Upper lobe of right lung (tissue), 1 donor: ENCODE measurements at places on chromosomes 11 and 22.

DNA sequence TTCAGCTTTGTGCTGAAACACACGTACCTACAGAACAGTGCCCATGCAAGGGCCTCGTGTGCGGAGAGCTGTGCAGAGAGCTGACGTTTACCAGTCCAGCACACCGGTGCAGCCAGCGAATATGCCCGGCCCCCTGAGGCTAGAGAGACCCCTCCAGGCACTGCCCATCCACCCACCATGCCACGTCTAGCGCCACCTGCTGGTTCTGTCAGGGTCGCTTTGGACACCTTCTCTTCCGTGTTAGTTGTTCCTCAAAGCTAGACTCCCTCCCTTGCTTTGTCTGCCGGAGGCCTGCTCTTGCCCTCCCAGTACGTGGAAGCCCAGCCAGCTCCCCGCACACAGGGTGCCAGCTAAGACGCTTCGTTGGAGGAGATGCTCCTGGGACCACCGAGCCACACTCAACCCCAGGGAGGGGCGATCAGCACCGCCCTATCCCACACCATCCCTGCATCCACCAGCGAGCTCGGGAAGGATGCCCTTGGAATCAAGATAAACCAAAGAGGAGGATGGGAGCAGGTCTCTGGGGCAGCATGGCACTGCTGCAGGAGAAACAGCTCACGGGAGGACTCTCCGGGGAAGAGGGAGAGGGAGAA, 43.4 kb downstream of the CPT1A start:
- H3K36me3 ChIP-seq = peaks cover 99% of the 10 kb centered on the region
- no peak overlapping the region for H3K27ac ChIP-seq
- DNase-seq = no peak
- no peak overlapping the region for H3K4me3 ChIP-seq
- no peaks in the 10 kb centered on the region for H3K27me3 ChIP-seq

DNA sequence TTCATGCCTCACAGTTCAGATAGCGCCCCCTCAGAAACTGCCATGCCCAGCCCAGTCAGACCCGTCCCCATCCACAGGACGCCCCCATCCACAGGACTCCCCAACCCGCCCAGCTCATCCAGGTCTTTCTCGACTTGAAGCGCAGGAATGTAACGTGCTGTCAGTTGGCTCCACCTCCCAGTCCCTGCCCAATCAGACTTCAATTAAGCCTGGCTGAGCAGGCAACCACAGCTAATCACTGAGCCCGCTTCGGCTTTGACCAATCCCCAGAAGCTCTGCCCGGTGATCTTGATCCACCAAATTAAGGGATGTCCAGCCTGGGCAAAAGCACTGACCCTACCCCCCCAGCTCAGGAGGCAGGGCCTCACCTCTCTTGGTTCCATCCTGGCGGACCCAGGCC, 10.5 kb upstream of the MFNG start:
- no peaks in the 10 kb centered on the region for H3K27me3 ChIP-seq
- no peaks in the 10 kb centered on the region for H3K36me3 ChIP-seq
- no peak overlapping the region for H3K27ac ChIP-seq
- peaks cover 25% of the 10 kb centered on the region for H3K4me1 ChIP-seq
- no peak for DNase-seq

- peak; percentile 39 for DNase-seq
- H3K27ac ChIP-seq = no peak overlapping the region
- H3K4me3 ChIP-seq = no peak overlapping the region
Measured at GRCh38 chr22:45422237-45422983, 8.9 kb downstream of the RIBC2 start.

- H3K36me3 ChIP-seq = no peaks in the 10 kb centered on the region
- peak within 1 kb of the TSS; percentile 60 for H3K27ac ChIP-seq
- peaks cover 34% of the 10 kb centered on the region for H3K27me3 ChIP-seq
- H3K4me1 ChIP-seq = peaks cover 6% of the 10 kb centered on the region
Measured at GRCh38 chr11:123195188-123196059, at the start of gene CLMP. Gene CLMP, minus strand, starts transcription at chr11:123195248. Its CDS starts 308 bp downstream, at chr11:123194940.

- H3K36me3 ChIP-seq = no peaks in the 10 kb centered on the region
- no peak for DNase-seq
- H3K27me3 ChIP-seq = no peaks in the 10 kb centered on the region
- H3K27ac ChIP-seq = no peak overlapping the region
- H3K4me1 ChIP-seq = no peaks in the 10 kb centered on the region
Measured at GRCh38 chr11:23497040-23497439, 636.8 kb upstream of the CCDC179 start.

DNA sequence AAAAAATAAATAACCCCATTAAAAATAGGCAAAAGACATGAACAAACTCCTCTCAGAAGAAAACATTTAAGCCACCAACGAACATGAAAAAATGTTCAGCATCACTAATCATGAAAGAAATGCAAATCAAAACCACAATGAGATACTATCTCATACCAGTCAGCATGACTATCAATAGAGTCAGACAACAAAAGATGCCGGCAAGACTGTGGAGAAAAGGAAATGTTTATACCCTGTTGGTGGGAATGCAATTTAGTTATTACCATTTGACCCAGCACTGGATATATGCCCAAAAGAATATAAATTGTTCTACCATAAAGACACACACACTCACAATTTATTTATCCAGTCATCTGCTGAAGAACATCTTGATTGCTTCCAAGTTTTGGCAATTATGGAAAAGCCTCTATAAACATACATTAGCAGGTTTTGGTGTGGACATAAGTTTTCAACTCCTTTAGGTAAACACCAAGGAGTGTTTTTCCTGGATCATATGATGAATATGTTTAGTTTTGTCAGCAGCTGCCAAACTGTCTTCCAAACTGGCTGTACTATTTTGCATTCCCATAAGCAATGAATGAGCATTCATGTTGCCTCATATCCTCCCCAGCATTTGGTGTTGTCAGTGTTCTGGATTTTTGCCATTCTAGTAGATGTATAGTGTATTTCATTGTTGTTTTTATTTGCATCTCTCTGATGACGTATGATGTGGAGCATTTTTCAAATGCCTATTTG, 28.0 kb downstream of the OR8D1 start:
- H3K4me1 ChIP-seq = no peaks in the 10 kb centered on the region
- H3K36me3 ChIP-seq = no peaks in the 10 kb centered on the region
- H3K27ac ChIP-seq = no peak overlapping the region
- DNase-seq = no peak

DNA sequence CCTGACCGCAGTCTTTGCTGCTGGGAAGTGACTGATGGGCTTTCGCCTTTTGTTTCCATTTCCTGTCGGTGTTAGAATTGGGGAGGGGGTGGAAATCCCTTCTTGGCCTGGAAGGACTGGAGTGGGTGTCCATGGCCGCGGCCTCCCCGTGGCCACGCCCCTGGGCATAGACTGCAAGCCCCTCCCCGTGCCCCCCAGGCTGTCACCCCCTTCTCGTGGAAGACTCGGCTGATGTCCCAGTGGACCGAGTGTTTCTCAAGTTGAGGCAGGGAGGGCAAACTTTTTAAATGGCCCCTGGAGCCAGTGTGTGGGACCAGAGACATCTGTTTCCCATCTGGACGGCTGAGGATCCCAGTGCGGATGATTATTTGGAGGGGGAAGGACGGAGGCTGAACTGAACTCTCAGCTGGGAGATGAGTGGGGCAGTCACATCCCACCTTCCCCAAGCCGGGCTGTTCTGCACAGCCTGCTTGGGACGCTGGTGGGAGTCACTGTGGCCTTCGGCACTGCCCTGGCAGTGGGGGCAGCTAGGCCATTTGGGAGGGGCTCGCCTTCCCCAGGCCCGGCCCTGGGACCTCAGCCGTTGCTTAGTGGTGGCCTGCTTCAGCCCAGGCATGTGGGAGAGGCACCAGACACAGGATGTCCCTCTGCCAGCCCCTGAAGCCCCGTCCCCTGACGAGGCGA, 1.6 kb downstream of the CD81 start:
- no peaks in the 10 kb centered on the region for H3K36me3 ChIP-seq
- H3K27ac ChIP-seq = peak overlapping the region; percentile 99
- H3K27me3 ChIP-seq = no peaks in the 10 kb centered on the region
- H3K4me3 ChIP-seq = peak overlapping the region; percentile 99

GRCh38 chr11:125890447-125891100, 3.1 kb downstream of the HYLS1 start:
- H3K4me3 ChIP-seq = no peak overlapping the region
- peaks cover 28% of the 10 kb centered on the region for H3K36me3 ChIP-seq
- no peak for DNase-seq
- H3K4me1 ChIP-seq = no peaks in the 10 kb centered on the region
- no peaks in the 10 kb centered on the region for H3K27me3 ChIP-seq
- no peak overlapping the region for H3K27ac ChIP-seq

DNA sequence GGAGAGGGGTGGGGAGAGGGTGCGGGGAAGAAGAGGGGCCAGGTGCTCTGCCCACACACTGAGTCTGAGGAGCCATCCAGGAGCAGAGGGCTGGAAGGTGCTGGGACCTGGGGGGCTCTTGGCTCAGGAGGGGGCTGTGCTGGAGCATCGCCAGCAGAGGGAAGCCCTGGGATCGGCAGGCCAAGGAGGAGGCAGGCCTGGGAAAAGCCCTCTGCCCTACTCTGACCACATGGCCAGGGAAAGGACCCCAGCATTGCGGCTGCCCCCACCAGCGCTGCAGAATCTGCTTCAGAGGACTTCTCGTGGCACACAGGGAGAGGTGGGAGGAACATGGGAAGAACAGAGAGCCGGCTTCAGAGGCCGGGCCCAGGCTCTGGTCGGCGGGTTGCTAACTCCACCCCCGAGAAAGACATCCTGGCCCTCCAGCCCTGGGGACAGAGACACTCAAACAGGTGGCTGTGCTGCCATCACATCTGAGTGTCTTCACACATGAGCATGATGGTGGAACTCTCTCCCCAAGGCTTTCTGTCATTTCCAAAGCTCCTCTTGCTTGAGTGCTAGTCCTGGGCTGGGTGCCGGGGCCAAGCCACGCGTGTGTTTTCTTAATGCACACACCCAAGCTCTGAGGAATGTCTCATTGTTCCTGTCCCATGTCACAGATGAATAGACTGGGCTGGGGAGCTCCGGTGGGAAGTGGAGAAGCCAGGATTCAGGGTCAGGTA, 1378.0 kb downstream of the BRD1 start:
- H3K27me3 ChIP-seq = peaks cover 7% of the 10 kb centered on the region
- H3K4me3 ChIP-seq = no peak overlapping the region
- no peaks in the 10 kb centered on the region for H3K36me3 ChIP-seq
- no peaks in the 10 kb centered on the region for H3K4me1 ChIP-seq

- DNase-seq = no peak
- no peaks in the 10 kb centered on the region for H3K27me3 ChIP-seq
- H3K4me3 ChIP-seq = no peak overlapping the region
- H3K36me3 ChIP-seq = peaks cover 7% of the 10 kb centered on the region
- peaks cover 4% of the 10 kb centered on the region for H3K4me1 ChIP-seq
- H3K27ac ChIP-seq = no peak overlapping the region
Measured at GRCh38 chr11:77386178-77386577, 84.7 kb upstream of the GDPD4 start.

DNA sequence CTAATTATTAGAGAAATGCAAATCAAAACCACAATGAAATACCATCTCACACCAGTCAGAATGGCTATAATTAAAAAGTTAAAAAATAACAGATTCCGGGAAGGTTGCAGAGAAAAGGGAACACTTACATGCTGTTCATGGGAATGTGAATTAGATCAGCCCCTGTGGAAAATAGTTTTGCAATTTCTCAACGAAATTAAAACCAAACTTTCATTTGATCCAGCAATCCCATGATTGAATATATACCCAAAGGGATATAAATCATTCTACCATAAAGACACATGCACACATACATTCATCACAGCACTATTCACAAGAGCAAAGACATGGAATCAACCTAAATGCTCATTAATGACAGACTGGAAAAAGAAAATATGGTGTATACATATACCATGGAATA, 32.5 kb downstream of the NOX4 start:
- H3K27me3 ChIP-seq = no peaks in the 10 kb centered on the region
- no peak for DNase-seq
- H3K36me3 ChIP-seq = no peaks in the 10 kb centered on the region
- H3K27ac ChIP-seq = no peak overlapping the region
- no peaks in the 10 kb centered on the region for H3K4me1 ChIP-seq
- H3K4me3 ChIP-seq = no peak overlapping the region

DNA sequence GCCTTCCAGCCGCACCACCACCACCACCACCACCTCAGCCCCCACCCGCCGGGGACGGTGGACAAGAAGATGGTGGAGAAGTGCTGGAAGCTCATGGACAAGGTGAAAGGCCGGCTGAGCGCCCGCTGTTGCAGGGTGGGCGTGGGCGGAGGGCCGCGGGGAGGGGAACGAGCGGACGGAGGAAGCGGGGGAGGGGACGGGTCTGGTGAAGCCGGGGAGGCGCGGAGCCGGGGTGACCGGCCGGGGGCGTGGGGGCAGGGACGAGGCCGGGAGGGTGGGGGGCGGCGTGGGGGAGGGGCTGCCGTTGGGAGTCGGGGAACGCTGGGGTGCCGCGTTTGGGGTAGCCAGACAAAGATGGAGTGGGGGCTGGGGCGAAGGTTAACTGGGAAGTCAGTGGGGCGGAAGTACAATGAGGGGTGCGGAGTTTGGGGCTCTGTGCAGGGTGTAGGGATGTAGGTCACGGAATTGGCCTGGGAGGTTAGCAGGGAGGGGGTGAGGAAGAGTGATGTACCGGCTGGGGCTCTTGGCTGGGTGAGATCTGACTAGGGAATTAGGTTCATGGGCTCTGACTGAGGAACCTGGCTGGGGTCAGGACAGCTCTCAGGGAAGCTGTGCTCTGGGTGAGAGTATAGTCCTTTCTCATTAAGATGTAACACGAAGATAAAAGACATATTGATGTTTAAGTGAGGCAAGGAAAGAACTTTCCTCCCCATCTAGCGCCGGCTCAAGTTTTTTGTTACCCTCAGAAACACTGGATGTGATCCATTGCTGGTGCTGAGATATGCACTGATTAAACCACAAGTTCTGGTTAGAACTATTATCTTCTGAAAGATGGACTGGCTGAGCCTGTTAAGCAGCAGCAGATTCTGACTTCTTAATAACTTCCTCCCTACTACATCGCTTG, 624 bp downstream of the CBL start:
- H3K36me3 ChIP-seq = no peaks in the 10 kb centered on the region
- peak; percentile 90 for DNase-seq
- H3K27me3 ChIP-seq = no peaks in the 10 kb centered on the region
- peak overlapping the region; percentile 93 for H3K4me3 ChIP-seq
- H3K4me1 ChIP-seq = peaks cover 13% of the 10 kb centered on the region

- no peak overlapping the region for H3K4me3 ChIP-seq
- no peak overlapping the region for H3K27ac ChIP-seq
- DNase-seq = no peak
- no peaks in the 10 kb centered on the region for H3K4me1 ChIP-seq
- H3K36me3 ChIP-seq = no peaks in the 10 kb centered on the region
- H3K27me3 ChIP-seq = no peaks in the 10 kb centered on the region
Measured at GRCh38 chr11:83827520-83827919, 541.4 kb upstream of the CCDC90B start.

GRCh38 chr11:128692753-128693415, 988 bp upstream of the FLI1 start:
- H3K27me3 ChIP-seq = peaks cover 17% of the 10 kb centered on the region
- peak overlapping the region; percentile 62 for H3K4me3 ChIP-seq
- no peaks in the 10 kb centered on the region for H3K36me3 ChIP-seq
- peaks cover 42% of the 10 kb centered on the region for H3K4me1 ChIP-seq
- H3K27ac ChIP-seq = peak overlapping the region; percentile 94

DNA sequence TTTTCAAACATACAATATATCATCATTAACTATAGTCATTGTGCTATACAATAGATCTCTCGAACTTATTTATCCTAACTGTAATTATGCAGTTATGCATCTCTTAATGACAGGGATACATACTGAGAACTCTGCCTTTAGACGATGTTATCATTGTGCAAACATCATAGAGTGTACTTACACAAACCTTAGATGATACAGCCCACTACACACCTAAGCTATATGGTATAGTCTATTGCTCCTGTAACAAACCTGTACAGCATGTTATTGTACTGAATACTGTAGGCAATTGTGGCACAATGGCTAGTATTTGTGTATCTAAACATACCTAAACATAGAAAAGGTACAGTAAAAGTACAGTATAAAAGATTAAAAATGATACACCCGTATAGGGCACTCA, 27.4 kb upstream of the NRGN start:
- H3K4me3 ChIP-seq = no peak overlapping the region
- no peaks in the 10 kb centered on the region for H3K36me3 ChIP-seq
